ENCODE measurements at places on chromosomes 16 and 17.

- no peak for DNase-seq
These were observed 101.7 kb upstream of the CREBBP start for GRCh38 chr16:3982216-3982615.

DNA sequence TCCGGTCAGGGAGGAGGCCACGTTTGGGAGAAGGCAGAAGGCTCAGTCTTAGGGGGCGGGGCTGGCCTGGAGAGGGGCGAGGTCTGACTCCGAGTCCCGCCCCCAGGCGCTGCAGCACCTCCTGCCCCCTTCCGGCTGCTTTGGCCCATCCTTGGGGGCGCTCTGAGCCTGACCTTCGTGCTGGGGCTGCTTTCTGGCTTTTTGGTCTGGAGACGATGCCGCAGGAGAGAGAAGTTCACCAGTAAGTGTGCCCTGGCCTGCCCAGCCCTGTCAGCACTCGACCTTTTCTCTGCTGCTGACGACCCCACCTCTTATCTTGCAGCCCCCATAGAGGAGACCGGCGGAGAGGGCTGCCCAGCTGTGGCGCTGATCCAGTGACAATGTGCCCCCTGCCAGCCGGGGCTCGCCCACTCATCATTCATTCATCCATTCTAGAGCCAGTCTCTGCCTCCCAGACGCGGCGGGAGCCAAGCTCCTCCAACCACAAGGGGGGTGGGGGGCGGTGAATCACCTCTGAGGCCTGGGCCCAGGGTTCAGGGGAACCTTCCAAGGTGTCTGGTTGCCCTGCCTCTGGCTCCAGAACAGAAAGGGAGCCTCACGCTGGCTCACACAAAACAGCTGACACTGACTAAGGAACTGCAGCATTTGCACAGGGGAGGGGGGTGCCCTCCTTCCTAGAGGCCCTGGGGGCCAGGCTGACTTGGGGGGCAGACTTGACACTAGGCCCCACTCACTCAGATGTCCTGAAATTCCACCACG lies 1.5 kb downstream of the TNFRSF12A start:
- DNase-seq, result no peak

DNA sequence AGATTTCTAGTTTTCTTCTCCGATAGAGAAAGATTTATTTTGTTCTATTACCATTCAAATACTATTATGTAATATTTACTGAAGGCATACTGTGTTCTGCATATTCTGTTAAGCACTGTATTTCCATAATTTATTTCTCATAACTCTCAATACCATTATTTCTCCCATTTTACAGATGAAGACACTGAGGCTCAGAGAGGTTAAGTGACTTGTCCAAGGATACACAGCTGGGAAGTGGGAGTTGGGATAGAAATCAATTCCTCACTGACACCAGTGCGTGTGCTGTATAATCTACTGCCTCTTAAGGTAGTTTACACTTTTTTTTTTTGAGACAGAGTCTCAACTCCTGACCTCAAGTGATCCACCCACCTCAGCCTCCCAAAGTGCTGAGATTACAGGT lies 7.4 kb downstream of the NLRC3 start:
- DNase-seq, result no peak

DNA sequence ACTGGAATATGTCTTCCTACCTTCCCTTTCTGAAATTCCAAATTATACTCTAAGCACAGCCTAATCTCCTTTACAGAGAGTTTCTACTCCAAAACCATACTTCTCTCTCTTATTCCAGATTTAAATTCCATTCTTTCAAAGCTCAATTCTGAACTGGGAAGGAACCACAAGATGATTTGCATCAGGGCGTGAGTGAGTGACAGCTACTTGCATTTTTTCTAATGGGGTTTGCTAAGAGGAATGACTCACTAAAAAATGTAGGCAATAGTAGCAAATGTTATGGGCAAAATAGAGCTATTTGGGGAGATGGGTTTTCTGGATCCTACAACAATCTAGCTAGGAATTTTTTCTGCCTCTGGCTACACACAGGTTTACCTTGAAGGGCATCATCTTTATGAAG lies 244.6 kb upstream of the PSMD7 start:
- no peak for DNase-seq

DNA sequence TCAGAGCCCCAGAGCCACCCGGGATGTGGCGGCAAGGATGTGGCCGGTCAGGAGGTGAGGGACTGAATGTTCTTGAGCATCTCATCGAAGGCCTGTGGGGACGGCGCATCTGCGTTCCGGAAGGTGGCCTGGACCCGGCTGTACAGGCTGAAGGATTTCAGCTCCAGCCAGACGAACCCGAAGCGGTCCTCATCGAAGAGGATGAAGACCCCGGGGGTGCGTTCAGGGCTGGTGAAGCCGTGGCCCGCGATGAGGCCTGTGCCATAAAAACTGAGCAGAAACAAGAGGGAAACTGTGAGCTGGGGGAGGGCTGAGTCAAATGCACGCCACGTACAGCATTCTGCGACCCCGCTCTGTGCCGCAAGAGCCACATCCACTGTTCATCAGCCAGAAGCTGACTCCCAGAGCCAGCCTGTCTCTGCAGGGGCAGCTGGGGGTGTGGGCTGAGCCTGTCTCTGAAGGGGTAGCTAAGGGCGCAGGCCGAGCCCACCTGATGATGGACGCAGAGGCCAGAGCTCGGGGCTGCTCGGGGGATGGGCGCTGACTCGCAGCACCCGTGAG lies 14.1 kb upstream of the C16orf95 start:
- no peak for DNase-seq

DNA sequence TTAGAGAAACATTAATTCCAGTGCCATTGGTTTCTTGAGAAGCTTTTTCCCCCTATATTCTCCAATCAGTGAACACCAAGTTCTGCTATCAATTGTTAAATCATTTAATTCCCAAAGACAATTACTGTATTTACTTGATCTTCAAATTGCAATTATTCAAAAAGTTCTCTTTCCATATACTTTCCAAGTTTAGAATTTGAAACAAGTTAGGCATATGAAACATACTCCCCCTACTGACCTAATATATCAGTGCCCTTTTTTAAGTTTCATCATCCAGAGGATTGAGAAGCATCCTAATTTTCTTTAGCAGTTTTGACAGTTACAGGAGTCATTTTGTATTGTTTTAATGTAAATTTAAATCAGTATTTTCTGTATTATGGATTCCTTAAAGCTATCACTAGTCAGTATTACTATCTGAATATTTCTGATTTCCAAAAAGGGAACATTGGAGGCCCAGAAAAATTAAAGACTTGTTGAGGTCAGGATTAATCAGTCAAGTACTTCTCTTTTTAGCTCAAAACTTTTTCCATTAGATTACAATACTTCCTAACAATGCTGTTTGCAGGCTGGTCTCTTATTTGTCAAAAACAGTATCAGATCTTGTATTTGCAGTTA lies 16.3 kb downstream of the MEIOC start:
- DNase-seq, result no peak

- DNase-seq, result no peak
These were observed 29.0 kb downstream of the CDK5R1 start for GRCh38 chr17:32515677-32516383.

GRCh38 chr16:59959311-59959710 lies 1225.2 kb upstream of the GOT2 start:
- DNase-seq, result no peak

- no peak for DNase-seq
These were observed 817 bp downstream of the ITGB4 start for GRCh38 chr17:75722076-75722475.

- no peak for DNase-seq
These were observed 635 bp downstream of the SCPEP1 start for GRCh38 chr17:56978441-56979090.

GRCh38 chr17:21078016-21078780 lies 35.4 kb upstream of the USP22 start:
- no peak for DNase-seq

GRCh38 chr16:23351360-23351759 lies 49.3 kb downstream of the SCNN1B start:
- DNase-seq, result no peak

- DNase-seq, result no peak
These were observed 981 bp upstream of the UNC13D start for GRCh38 chr17:75845058-75845711.

GRCh38 chr16:71338193-71338592 lies 20.3 kb upstream of the CALB2 start:
- DNase-seq, result no peak

- no peak for DNase-seq
These were observed 6.3 kb upstream of the XAF1 start for GRCh38 chr17:6749519-6749918.

DNA sequence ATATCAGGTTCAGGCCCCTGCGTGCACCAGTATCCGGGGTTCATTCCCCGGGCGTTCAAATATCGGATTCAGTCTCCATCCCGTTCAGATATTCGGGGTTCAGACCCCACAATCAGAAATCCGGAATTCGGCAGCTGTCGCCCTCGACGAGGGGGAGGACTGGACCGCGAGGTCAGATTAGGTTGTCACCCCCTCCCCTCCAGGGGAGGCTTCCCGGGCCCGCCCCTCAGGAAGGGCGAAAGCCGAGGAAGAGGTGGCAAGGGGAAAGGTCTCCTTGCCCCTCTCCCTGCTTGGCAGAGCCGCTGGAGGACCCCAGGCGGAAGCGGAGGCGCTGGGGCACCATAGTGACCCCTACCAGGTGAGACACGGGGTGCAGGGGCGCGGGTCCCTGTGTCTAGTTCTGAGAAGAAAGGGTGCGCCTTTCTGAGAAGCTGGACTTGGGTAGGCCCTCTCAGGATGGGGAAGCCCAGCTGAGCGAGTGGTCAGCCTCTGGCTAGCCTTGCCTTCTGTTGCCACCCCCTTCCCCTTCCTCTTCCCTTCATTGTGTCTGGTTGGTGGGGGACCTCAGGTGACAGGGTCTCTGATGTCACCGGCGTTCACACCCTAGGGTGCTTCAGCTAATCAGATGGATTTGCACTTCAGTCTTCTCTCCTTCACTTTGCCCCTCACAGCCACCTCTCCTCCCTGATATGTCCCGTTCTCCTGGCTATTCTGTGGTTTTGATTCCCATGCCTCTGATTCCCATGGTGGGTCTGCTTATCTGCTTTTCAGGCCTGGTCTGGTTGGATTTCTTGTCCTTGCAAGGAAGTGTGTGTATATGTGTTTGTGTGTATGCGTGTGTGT lies 844 bp downstream of the TAOK2 start:
- DNase-seq, result no peak

DNA sequence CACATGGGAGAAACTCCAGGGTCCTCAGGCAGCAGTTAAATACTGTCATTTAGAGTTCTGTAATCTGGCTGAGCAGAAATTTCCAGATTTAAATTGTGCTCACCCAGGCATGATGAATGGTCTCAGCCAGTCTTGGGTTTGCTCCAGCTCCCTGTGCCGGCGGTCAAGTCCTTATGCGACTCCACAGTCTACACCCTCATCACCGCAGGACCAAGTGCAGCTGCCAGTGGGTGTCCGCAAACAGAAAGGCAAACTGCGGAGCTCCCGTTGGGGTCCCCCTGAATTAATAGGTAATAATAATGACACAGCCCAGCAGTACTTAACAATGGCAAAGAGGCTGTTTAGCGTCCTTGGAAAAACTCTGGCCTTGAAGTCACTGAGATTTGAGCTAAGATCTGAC lies 3.9 kb upstream of the CACNG4 start:
- DNase-seq, result no peak

DNA sequence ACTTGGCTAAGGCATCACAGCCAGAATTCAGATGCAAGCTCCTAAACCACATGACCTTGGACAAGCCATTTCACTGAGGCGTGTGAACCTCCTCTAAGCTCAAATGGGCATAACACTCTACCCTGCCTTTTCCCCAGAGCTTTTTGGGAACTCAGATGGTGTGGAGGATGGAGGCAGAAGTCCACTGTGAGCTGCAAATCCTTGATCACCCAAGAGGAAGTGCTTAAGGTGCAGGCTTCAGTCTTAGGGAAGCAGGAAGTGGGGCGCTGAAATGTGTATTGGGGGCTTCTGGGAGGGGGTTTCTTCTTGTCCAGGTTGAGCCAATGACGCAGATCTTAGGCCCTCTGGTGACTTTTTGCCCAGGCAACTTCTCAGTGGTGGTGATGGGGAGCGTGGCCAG lies 12.9 kb downstream of the CIITA start:
- no peak for DNase-seq

GRCh38 chr17:61786088-61786487 lies 77.2 kb downstream of the BRIP1 start:
- DNase-seq, result no peak

GRCh38 chr16:27202923-27203506 lies 311 bp upstream of the KDM8 start:
- no peak for DNase-seq

DNA sequence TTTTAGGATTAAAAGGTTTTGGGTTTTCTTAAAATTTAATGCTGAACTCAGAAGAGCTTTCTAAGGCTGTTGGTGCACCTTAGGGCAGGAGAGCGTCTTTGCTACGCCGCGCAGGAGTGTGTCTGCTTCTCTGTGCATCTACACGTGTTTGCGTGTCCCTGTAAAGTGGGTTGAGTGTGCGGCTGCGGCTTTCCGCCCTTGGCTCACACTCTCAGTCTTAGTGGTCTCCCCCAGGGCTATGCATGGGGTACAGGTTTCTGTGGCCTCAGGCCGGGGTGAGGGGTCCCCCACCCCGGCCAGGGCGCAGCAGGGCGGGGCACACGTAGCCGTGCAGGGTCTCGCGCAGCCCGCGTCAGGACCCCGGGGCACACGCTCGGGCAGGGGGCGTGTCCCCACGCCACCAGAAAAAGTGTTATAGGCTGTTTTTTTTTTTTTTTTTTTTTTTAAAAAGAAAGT lies 727 bp upstream of the TENT4B start:
- DNase-seq, result no peak

DNA sequence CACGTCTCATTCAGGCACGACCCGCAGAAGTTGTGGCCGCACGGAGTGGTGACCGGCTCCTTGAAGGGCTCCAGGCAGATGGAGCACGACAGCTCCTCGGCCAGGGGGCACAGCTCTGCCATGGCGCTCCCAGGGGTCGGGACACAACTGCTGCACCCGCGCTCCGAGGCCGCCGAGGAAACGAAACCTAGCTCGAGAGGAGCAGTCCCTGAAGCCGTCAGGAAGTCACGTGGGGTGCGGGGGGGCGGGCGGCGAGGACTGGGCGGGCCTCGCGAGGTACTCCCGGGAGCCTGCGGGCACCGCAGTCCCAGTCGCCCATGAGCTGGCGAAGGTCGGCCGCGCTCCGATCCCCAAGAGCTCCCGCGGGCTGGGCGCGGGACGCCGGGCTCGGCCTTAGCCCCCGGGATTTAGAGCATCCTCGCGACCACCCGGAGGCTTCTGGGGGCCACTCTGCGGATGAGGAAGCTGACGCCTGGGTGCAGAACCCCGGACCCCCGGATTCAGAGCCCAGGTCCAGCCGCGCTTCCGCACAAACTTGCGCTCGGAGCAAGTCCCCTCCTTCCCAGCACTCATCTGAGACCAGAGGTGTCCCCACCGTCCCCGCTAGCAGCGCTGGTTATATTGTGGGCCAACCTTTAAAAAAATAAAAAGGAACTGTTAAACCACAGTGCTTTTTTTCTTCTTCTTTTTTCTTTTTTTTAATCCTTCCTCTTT lies at the start of gene TRIM25:
Gene TRIM25 (minus strand): TSS at position 183 of the 714 bp plus-strand sequence. CDS start 61 bp downstream, at position 122.
- no peak for DNase-seq

DNA sequence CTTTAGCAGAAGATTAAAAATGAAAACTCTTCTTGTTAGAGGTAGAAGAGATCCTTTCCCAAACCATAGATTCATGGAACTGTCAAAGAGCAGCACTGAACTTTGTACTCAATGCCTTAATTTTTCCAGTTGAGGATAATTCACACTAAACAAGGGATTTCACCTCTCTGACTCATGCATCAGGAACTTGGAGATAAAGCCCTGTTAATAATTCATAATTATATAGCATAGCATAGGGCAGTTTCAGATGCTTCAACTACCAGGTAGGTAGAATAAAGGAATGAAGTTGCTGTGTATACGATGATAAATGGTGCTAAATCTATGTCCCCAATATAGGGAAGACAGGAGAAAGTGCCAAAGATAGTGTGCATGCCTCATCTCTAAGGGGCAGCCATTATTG lies 450.4 kb downstream of the MAF start:
- no peak for DNase-seq

Measured in forelimb muscle (tissue), 1 donor.